ENCODE measurements at places on chromosomes 3 and 15.

- no peak for DNase-seq
These were observed 7.9 kb downstream of the CCR1 start for GRCh38 chr3:46200211-46200610.

DNA sequence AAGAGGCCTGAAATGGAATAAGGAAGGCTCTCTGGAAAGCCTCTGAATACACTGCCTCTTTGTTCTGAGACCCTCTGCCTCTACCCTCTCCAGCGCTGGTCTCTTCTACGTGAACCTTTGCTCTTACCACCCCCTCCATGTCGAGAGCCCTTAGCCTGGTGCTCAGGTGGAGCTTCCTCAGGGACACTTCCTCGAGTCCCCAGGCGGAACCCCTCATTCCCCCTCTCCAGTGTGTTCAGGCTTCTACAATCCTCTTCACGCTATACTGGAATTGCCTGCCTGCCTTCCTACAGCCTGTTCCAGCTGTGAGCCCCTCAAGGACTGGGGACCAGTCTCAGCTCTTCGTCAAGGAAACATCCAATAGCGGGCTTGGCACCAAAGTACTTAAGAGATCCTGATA is 7.4 kb downstream of the STIMATE start:
- DNase-seq: no peak

GRCh38 chr3:38651153-38651789 is 1.8 kb upstream of the SCN5A start:
- no peak for DNase-seq

DNA sequence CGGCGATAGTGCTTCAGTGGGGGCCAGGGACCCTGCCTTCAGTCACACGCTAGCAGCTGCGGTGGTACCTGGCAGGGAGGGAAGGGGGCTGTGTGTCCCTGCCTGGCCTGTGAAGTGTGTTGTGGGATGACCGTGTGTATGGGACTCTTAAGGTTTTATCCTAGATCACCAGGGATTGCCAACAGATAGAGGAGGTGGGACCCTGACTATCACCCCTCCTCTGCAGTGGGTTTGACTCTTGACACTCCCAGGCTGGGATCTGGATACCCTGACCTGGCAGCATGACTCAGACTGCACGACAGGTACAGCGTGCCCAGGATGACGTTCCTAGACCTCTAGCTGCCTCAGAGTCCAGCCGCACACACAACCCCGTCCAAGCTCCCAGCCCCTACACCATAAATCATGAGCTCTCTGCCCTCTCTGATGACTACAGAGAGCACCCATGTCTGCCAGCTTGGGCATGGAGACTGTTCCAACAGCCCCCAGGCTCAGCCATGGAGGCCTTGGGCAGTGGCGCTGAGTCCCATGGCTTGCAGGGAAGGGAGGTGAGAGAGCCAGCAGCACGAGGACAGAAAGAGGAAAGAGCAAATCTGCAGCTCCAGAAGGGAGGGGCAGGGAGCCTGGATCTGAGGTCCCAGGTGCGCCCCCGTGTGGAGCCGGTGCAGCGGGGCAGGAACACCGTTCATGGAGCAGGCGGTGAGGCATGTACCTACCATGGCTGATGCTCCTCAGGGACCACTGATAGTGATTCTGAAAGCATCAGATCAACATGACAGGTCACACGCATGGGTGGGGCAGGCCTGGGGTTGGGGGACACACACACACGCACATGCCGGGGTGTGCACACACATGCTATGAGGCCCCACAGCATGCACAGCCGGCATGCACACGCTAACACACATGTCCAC is 71.0 kb downstream of the ADAMTS7 start:
- DNase-seq: no peak

- DNase-seq: no peak
These were observed 9.2 kb downstream of the BTBD1 start for GRCh38 chr15:83057696-83058376.

DNA sequence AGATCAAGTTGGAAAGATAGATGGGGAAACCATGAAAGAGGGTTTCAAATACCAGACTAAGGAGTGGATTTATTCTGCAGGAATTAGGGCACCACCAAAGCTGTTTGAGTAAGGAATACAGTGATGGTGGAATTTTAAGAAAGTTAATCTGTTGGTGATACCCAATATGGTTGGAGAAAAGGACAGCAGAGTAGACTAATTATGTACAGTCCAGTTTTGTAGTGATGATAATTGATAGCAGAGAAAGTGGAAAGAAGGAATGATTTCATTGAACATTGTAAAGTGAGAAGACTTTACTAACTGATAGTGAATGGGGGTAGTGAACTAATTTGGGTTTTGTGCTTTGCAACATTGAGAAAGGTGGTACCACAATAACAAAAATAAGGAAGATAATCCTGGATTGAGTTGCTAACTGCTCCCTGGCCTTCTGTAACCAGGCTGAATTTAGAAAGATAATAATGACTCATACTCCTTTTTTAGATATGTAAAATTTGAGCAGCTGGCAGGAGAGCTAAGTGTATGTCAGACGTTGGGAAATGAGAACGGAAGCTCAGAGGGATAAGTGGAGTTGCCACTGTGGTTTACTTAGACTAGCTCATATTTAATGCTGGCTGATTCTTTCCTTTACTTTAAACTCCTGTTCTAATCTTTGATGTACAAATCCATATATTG is 16.9 kb downstream of the TCAIM start:
- DNase-seq: no peak

DNA sequence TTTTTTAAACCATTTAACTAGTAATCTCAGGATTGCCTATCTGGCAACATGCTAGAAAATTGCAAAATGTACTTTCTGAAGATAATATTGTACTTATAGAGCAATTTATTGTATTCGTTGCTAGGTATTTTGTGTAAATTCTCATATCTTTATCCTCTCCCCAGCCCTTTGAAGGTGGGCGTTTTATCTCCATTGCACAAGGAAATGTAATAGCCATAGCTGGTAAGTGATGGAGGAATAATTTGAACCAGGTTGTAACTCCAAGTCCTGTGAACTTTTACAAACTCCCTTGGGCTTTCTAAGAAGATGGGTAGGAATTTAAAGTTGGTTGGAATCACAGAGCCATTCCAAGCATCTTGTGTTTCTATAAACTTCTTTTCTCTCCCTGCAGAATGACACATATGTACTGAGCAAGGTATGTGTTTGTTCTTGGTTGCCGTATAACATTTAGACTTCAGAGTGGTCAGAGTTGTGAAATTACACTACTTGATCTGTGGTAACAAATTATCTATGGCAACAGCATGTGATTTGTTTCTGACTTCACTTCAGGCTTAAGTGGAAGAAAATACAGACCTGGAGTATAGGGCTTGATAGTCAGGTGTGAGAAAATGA is 170.9 kb downstream of the AKAP13 start:
- DNase-seq: no peak

DNA sequence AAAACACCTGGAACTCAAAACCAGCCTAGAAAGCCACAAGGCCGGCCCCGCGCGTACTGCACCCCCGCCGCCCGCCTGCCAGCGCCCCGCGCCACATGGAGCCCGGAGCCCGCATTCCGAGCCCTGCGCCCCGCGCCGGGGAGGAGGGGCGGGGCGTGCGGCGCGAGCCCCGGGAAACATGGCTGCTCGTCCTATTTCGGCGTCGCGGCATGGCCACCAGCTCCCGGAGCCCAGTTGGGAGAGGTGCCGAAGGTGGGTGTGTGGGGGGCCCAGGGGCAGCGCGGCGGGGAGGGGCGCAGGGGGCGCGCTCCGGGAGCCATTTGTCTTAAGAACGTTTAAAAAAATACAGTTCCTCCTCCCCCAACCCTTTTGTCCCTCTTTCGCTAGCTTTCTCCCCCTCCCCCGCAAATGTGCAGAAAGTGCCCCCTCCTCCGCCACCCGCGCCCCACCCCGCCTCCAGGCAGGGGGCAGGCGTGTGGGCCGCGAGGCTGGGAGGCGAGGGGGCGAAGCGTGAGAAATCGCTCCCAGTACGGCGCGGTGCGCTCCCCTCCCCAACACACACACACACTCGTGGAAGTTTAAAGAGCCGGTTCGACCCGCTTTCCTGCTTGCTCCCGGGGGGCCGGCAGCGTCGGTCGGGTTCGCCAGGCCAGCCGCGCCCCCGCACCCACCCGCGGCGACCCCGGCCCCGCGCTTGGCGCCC is 2.5 kb downstream of the ANP32A start:
- peak; percentile 4 for DNase-seq

DNA sequence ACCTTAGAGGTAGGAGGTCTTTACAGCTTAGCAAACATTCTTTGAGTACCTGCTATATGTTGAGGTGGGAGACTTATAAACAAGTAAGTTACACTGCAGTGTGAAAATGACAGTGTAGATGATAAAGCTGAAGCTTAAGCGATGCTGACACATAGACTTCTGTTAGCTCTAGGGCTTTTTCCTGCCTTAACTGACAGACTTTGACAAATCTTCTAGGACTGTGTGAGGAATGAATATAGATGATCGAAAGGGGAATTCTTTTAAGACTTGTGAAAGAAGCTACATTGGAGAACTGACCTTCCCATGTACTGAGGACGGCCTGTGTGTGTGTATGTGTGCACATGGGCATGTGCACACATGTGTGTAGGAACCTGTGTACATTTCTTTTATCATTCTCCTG is 22.7 kb downstream of the BOC start:
- DNase-seq: no peak

DNA sequence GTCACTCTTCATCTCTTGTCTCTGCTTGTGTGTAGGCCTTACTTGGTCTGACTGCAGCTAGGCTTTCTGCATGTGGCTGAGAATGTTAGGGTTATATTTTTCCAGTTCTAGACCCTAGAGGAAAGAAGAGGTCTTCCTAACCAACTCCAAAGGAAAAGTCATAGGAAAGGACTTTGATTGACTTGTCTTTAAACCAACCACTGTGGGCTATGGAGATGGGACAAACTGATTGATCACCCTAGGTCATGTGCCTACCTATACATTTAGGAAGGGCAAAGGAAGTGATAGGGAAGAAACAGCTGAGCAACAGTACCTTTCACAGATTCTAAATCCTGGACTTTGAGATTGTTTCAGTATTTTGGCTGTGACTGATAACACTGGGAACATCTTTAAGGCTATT is 16.5 kb upstream of the TBC1D23 start:
- no peak for DNase-seq

GRCh38 chr3:127680798-127681221 is 8.1 kb downstream of the ABTB1 start:
- DNase-seq: no peak

DNA sequence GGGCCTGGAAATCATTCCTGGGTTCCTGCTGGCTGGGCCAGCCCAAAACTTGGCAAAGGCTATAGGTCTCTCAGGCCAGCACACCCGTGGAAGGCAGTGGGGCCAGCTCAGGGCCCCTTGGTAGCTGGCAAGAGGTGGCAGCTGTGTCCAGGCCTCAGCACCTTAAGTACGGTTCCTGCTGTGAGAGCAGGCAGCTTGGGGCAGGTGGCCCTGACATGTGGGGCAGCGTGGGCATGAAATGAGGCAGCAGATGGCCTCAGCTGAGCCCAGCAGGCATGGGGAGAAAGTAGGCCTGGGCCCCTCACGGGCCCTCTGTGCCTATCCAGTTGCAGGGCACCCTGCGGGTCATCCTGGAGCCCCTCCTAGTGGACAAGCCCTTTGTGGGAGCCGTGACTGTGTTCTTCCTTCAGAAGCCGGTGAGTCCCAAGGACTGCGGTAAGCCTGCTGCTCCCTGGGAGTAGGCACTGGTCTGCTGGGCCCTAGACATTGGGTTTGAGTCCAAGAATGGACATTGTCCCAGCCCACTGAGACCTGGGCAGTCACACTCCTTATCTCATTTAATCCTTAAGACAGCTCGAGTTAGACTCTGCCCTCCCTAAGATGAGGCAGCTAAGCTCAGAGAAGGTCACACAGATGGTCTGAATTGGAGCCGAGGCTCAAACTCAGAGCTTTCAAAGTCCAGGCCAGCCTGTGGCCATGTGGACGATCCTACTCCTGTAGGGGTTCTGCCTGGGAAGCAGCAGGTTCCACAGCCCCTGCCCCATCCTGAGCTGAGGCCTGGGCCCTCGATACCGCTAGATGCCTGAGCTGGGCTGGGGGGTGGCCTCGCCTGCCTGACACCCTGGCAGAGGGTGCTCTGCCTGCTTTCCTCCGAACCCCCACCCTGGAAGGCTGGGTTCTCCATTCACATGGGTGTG is 25.5 kb downstream of the ESYT3 start:
- no peak for DNase-seq

DNA sequence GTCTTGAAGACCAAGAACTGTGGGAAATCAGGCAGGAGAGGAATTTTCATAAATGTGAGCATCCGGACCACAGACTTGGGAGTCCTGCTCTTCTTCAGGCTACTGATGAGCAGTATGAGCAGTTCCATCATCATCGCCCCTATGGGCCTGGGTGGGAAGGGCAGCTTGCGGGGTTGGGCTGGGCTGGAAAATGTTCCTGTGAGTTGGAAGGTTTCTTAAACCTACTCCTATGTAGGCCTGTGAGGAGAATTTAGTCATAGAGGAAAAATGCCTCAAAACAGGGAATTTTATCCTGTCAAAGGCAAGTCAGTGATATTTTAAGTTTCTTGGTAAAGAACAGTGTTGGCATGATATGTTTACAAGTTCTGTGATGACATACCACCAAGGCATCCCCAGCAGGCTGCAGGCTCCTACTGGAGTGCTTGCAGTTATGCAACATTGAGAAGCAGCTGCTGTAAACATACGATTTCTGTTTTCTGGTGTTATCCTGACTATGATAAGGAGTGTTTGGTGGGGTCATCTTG is 10.3 kb downstream of the MASP1 start:
- no peak for DNase-seq

DNA sequence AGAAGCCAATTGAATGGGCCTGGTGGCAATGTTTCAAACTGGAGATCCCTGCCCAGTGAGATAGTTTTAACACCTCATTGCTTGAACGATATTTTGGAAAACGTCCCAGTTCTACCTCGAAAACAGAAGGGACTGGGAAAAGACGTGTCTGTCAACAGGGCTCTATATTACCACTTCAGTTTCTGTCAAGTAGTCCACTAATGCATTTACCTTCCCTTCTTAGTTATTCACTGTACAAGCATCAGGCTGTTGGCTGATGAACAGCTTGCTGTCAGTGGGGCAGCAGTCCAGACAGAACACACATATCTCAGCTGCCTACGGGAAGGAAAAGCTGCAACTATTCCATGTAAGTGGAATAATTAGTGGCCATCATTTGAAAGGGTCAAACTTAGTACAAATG is 794.7 kb upstream of the GBE1 start:
- no peak for DNase-seq

DNA sequence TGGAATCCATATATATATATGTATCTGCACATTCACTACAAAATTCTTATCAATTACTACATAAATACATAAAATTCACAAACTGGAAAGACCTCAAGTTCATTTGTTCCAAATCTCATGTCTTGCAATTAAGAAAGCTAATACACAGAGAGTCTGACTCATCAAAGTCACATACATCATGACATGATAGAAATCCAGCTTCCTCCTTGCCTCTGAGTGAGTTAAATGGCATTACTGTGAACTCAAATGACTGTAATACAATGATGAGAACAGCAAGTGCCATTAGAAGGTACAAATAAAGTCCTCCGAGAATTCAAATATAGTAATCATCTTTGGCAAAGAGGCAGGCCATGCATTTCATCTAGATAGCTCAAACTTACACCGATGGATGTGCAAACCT is 55.1 kb upstream of the AGTR1 start:
- DNase-seq: no peak

- no peak for DNase-seq
These were observed 33.4 kb downstream of the KAT2B start for GRCh38 chr3:20073683-20074082.

- DNase-seq: no peak
These were observed 305.6 kb downstream of the LSAMP start for GRCh38 chr3:116139641-116140040.

GRCh38 chr3:134956844-134957243 is 161.8 kb downstream of the EPHB1 start:
- no peak for DNase-seq

All from NCI-H1930 (cell line).